ENCODE measurements at places on chromosomes 12 and 14.

- no peak for DNase-seq
Measured at GRCh38 chr12:108321688-108322087, 17.4 kb downstream of the CMKLR1 start.

DNA sequence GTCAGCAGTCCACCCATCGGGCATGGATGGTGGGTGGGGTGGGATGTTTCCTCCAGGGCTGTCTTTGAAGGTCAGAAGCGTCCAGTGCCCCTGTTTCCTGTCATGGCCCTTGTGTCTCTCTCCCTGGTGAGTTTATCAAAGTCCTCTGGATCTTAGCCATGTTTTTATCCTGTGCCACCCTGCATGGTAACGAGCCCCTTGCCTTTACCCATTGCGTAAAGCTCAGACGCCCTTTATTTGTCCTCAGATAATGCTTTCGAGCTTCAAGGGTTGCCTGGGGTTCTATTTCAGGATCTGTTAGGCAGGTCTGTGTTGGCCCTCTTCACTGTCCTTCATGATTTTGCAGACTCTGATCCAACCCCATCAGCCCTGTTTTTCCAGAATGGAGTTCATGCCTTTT, 172.9 kb downstream of the TSPAN9 start:
- no peak for DNase-seq

- no peak for DNase-seq
Measured at GRCh38 chr12:101045486-101046464, 164.3 kb downstream of the SLC5A8 start.

DNA sequence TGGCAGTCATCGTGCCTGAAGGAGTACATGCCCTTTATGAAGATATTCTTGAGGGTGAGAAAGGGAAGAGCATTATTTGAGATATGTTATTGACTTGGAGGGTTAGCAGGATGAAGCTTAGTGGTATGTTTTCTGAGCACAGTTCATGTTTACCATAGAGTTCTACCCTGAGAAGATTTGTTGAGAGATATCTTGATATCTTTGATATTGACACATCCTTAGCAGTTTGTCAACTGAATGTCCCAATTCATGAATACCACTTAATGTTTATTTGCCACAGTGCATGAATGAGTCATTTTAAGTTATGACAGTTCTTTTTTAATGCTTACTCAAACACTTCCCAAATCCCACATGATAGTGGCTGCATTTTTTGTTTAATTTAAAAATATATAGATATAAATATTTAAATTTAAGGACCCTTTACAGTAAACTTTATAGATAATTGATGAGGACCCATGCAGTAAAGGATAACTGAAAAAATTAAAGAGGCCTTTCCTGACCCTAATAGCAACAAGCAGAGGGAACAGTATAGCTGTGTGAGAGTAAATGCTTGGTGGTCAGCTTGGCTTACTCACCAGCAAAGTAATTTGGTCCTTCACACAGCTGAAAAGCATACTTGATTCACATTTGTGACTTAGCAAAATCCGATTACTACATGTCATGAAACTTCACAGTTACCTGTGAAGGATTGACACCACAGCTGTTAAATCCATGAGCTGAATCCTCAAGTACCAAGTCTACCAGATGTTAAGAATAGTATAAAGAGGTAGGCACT, 25.8 kb downstream of the SLC39A9 start:
- DNase-seq, result no peak

DNA sequence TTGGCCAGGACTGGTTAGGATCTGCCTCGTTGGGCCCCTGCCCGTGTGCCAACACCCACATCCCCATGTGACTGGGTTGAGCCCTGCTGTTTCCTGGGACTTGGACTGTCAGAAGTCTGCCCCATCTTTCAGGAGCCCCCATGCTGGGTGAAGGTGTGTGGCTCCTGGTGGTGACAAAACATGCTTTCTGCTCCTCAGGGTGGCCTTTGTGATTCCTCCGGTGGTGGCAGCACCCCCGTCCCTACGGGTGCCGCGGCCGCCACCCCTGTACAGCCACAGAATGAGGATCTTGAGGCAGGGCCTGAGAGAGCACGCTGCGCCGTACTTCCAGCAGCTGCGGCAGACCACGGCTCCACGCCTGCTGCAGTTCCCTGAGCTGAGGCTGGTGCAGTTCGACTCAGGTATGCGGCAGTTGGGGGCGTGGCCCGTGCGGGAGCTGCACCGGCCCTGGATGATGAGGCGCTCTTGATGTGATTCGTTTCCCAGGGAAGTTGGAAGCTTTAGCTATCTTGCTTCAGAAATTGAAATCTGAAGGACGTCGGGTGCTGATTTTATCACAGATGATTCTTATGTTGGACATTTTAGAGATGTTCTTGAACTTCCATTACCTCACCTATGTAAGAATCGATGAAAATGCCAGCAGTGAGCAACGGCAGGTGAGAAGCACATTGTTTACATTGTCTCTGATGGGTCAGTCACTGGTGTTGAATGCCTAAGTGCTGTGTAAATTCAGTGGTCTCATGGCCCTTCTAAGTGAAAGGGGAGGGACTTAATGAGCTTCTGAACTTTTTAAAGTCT, 80.0 kb downstream of the EP400 start:
- no peak for DNase-seq

Measured in right renal pelvis (tissue), 4 donors.